ENCODE measurements at places on chromosomes 13 and 19.
A peak's percentile ranks its signal among the peaks of the same experiment; 100 is the strongest.

- DNase-seq = no peak
Measured at GRCh38 chr13:27055526-27055925, 116.1 kb downstream of the USP12 start.

DNA sequence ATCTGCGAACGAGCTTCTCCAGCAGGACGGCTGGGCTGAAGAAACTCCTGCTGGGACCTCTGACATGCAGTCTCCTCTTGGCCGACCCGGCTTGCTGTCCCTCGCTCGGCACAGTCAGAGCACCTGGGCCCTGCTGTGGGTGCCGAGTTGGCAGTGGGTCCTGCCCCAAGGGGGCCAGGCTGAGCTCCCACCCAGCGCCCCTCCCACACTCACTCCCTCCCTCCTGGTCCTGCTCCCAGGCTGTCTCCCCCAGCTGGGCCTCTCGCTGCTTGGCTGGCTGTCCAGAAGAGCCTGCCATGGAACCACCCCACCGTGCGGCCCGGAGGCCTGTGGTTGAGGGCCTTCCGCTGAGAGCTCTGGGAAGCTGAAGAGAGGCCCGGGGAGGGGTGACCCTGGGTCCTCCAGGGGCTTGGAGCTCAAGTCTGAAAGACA is 6.0 kb downstream of the AKT2 start:
- no peak for DNase-seq

DNA sequence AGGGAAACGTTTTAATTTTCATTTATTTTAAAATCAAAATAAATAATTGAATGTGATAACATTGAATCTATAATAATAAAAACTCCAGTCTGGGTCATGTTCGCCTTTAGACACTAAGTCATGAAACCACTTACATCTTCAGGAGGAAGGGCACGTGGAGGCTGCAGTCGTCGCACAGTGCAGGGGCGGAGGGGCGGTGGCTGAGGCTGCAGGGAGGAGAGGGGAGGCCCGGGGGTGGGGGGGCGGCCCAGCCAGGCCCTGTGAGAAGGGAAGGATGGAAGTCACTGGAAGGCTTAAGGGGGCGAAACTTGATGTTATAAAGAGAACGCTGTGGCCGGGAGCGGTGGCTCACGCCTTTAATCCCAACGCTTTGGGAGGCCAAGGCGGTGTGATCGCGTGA is 14.9 kb upstream of the LATS2 start:
- DNase-seq = no peak

GRCh38 chr19:53991224-53992113 is at the start of gene CACNG6:
Gene CACNG6, plus strand, starts transcription at chr19:53991637. Its CDS starts 1,241 bp downstream, at chr19:53992878.
- no peak for DNase-seq

- no peak for DNase-seq
Measured at GRCh38 chr13:97262058-97262457, 39.9 kb downstream of the MBNL2 start.

GRCh38 chr13:53098455-53098854 is 69.8 kb downstream of the OLFM4 start:
- no peak for DNase-seq

DNA sequence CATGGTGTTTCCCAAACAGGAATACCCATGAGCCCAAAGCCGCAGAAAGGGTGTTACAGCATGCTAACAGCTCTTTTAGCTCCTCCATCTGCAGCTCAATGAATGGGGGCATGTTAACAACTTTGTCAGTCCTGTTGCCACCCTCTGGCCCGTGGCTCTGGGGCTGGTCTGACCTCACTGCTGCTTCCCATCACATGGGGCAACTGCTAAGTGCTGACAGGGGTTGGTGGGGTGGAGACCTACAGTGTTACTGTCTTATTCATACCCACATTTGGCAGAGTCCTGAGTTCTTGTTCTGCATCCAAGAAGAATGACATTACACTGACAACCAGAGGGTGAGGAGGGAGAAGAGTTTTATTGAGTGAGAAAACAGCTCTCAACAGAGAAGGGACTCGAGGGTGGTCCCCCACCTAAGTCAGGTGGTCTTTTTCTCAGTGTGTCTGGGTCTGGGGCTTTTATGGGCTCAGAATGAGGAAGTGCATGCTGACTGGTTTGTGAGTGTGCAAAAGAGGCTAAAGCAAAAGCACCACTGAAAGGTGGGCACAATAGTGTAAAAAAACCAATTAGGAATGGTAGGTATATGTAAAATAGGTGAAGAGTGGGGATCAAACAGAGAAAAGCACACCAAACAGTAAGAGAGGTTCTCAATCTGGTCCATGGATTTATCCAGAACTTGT is 1952.0 kb upstream of the PCDH20 start:
- DNase-seq = no peak

- peak; percentile 69 for DNase-seq
Measured at GRCh38 chr13:94548821-94549231, 47.1 kb downstream of the TGDS start.

GRCh38 chr19:40523322-40524047 is 53.2 kb upstream of the SHKBP1 start:
- DNase-seq = peak; percentile 81

DNA sequence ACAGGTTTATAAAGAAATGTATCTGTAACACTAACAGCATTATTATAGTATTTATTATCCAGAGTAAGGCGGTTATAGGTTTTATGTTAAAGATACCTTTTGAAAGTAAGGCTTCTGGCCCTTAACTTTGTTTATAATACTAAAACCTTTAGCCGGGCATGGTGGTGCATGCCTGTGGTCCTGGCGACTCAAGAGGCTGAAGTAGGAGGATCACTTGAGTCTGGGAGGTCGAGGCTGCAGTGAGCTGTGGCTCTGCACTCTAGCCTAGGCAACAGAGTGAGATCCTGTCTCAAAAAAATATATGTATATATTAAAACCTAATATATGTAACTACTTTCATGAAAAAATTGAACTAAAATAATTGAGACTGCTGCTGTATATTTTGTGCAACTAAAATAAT is 98.7 kb upstream of the KLF5 start:
- no peak for DNase-seq

DNA sequence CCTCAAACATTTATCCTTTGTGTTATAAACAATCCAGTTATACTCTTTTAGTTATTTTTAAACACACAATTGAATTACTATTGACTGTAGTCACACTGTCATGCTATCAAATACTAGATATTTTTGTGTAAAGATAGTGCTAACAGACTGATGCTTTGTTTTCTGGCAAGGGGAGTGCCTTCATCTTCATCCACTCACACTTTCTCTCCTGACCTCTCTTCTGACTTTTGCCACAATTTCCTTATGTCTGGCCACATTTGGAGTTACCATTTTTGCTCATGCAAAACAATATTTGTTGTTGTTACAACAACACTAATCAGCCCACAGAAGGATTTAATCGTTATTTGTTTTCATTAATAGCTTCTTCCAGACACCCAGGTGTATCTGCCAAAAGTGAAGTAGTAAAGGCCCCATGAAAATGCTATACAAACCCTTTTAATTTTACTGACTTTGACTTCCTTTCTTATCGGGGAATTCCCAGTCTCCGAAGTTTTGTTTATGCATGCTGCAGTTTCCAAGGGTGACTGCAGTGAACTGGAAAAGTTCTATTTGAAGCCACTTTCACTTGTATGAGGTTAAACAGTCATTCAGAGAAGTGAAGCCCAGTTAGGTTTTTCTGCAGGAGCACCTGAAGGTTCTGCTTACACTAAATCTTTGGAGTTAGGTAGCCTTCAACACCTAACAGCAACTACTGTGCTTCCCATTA is 66.1 kb upstream of the FRY start:
- no peak for DNase-seq

- DNase-seq = no peak
Measured at GRCh38 chr13:76619631-76620030, 266.6 kb downstream of the KCTD12 start.

DNA sequence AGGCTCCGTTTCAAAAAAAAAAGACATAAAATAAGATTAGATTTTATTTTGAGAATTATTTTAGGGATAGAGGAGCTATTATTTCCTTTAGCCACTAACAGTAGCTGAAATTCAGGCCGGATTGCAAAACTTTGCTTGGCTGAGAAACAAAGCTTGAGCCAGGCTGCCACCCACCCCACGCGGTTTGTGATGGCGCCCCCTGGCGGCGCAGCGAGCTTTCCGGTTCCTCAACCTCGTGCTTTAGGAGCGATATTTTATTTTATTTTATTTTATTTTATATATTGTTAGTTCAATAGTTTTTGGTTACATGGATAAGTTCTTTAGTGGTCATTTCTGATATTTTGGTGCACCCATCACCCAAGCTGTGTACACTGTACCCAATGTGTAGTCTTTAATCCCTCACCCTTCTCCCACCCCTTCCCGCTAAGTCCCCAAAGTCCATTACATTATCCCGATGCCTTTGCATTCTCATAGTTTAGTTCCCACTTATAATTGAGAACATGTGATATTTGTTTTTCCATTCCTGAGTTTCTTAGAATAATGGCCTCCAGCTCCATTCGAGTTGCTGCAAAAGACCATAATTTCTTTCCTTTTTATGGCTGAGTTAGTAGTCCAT is 19.8 kb upstream of the CEACAM4 start:
- DNase-seq = peak; percentile 0

GRCh38 chr13:37023871-37024270 is 23.3 kb downstream of the EXOSC8 start:
- DNase-seq = no peak

- DNase-seq = no peak
Measured at GRCh38 chr19:6864325-6864940, 22.9 kb upstream of the ADGRE1 start.

- no peak for DNase-seq
Measured at GRCh38 chr19:4453232-4454179, 4.1 kb downstream of the UBXN6 start.

- no peak for DNase-seq
Measured at GRCh38 chr19:32866564-32867265, 2.9 kb downstream of the SLC7A9 start.

DNA sequence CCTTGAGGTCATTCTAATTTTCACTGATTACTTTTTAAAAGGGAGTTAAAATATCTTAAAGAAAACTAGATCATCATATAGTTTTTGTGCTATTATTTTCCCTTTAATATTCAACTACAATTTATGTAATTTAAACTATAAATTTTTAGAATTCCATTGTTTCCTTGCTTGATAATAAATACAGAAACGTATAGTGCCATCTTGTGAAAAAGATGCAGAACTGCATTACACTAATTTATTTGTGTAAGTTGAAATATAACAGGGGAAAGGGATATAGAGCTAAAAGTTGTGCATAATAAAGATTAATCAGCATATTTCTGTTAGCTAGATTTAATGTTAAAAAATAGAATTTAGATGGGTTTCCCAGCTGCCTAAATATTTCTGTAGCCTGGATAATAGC is 61.5 kb upstream of the TDRD3 start:
- no peak for DNase-seq

GRCh38 chr13:68023838-68024581 is 793.9 kb upstream of the PCDH9 start:
- DNase-seq = no peak

GRCh38 chr19:31913103-31913661 is 432.2 kb upstream of the ZNF507 start:
- no peak for DNase-seq

DNA sequence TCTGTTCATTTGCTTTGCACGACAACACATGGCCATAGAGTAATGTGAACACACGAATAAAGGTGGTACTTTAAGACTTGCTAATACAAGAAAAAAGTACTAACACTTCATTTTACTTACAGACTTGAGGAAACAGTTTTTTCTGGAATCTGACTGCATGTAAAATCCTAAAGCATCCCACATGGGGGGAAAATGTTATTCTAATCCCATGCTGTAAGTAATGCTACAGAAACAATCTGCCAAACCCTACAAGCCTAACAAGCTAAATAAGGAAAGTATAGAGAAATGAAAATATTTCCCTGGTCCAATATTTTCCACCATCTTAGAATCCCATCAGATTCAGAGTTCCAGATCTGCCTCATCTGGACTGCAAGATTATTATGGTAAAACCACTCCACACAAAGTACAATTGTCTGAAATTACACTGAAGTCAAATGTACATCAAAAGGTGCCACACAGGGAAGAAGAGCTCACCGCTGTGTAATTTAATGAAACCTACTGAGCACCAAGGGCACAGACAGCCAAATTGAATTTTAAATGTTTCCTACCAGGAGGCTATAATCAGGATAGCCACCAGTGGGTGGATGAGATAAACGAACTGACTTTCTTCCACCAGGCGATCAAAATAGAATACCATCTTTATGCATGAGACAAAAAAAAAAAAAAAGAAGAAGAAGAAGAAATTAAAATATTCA is 22.0 kb downstream of the LHFPL6 start:
- DNase-seq = no peak

DNA sequence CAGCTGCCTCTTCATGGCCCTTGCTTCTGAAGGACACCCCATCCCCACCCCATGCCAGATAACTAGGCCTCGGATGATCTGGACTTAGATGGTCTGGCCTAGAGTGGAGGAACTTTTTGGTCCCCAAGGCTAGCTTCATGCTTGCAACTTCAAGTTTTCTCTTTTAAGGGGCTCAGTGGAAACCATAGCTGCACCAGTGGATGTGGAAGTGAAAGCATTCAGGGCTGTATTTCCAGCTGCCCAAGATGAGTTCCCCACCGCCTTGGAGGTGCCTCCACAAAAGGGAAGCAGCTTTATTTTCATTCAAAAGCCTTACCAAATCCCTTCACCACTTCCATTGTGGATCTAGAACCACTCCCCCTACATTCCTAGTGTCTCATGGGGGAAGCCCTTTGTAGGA is 17.6 kb upstream of the GSX1 start:
- no peak for DNase-seq

- DNase-seq = no peak
Measured at GRCh38 chr13:23449398-23450162, 16.1 kb upstream of the SACS start.

- peak; percentile 65 for DNase-seq
Measured at GRCh38 chr19:13825489-13826441, 30.5 kb downstream of the ZSWIM4 start.

GRCh38 chr19:16207490-16208025 is 9.8 kb downstream of the AP1M1 start:
- DNase-seq = no peak

GRCh38 chr19:57171551-57172081 is 4.3 kb upstream of the DUXA start:
- DNase-seq = peak; percentile 62

- no peak for DNase-seq
Measured at GRCh38 chr13:77384999-77385398, 58.1 kb upstream of the MYCBP2 start.

DNA sequence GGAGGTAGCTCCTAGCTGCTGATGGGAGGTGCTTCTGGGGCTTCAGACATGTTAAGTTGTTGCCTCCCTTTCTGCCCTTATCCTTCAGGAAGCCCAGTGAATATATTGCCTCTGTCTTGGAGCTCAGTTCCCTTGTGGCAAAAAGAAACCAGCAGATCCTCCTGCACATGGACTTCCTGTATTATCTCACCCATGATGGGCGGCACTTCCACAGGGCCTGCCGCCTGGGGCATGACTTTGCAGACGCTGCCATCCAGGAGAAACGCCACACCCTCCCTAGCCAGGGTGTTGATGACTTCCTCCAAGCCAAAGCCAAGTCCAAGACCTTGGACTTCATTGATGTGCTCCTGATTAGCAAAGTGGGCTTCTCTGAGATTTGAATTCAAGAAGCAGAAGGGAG is 6.0 kb upstream of the CYP4F12 start:
- DNase-seq = no peak

DNA sequence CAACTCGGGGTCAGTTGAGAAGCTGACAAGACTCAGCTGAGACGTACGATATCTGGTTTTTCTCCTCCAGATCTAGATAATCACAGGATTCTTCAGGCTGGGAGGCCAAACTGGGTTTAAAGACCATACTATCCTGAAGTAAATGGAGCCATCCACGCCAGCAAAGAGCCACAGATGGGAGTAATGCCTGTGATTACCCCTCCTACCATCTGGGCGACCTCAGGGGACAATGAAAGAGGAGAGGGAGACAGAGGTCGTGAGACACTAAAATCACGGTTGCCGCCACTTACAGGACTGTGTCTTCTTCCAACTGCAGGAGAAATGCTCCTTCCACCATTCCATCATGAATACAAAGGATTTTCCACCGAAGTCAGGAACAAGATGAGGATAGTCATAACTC is 3.1 kb upstream of the NLRP13 start:
- DNase-seq = no peak

Data from cerebellar cortex (tissue), 1 donor.